Hepatocyte (in vitro differentiated cells): ENCODE measurements at places on chromosomes 3 and 15. TPM values are rescaled to one million over a fixed set of nuclear protein-coding genes. Genes with fewer than 3 reads are reported as not detected.
A peak's percentile ranks its signal among the peaks of the same experiment; 100 is the strongest.

GRCh38 chr15:88124199-88124598 lies 132.3 kb downstream of the NTRK3 start:
- H3K4me3 ChIP-seq: no peak overlapping the region
- no peak for DNase-seq
- no peaks in the 10 kb centered on the region for H3K27me3 ChIP-seq

- no peaks in the 10 kb centered on the region for H3K36me3 ChIP-seq
- H3K27ac ChIP-seq: no peak overlapping the region
- no peaks in the 10 kb centered on the region for H3K4me1 ChIP-seq
- no peak overlapping the region for H3K4me3 ChIP-seq
These were observed 908.1 kb downstream of the DIPK2A start for GRCh38 chr3:144879701-144880100.

- no peak overlapping the region for H3K4me3 ChIP-seq
- no peak for DNase-seq
- H3K36me3 ChIP-seq: no peaks in the 10 kb centered on the region
- no peaks in the 10 kb centered on the region for H3K4me1 ChIP-seq
These were observed 73.2 kb downstream of the CORO2B start for GRCh38 chr15:68651916-68652525.

DNA sequence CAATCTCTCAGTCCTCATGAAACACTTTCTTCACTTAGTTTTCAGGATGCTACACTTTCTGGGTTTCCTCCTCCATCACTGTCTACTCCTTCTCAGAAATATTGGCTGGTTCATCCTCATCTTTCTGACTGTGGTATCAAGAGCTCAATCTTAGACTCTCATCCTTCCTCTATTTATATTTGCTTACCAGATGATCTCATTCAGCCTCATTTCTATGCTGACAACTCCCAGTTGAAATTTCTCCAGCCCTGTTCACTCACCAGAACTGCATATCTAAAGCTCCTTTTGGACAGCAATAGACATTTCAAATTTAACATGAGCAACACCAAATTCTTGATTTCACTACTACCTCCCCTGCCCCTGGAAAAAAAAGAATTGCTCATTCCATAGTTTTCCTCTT lies 48.0 kb upstream of the FBN1 start:
- H3K27ac ChIP-seq: no peak overlapping the region
- H3K36me3 ChIP-seq: no peaks in the 10 kb centered on the region
- no peak overlapping the region for H3K4me3 ChIP-seq
- H3K4me1 ChIP-seq: no peaks in the 10 kb centered on the region

DNA sequence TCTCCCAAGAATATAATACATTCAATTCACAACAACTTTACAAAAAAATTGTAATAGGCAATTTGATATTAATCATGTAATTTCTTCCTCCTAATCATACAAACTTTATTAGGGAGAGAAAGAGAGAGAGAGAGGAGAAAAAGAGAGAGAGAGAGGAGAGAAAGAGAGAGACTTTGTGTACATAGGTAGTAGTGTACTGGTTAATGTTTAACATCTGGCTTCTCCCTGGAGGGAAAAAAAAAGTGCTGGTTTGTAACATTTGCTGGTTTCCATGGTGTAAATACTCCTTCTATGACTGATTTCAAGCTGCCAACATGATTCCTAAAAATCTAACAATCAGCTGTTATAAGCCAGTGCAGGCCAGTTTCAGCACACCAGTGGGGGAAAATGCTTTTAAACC lies 98.0 kb upstream of the ARHGEF26 start:
- no peak overlapping the region for H3K27ac ChIP-seq
- no peaks in the 10 kb centered on the region for H3K36me3 ChIP-seq
- peaks cover 7% of the 10 kb centered on the region for H3K4me1 ChIP-seq
- no peaks in the 10 kb centered on the region for H3K27me3 ChIP-seq
- no peak overlapping the region for H3K4me3 ChIP-seq

- no peaks in the 10 kb centered on the region for H3K4me1 ChIP-seq
- no peaks in the 10 kb centered on the region for H3K36me3 ChIP-seq
- H3K27ac ChIP-seq: no peak overlapping the region
- DNase-seq: no peak
- no peak overlapping the region for H3K4me3 ChIP-seq
- H3K27me3 ChIP-seq: no peaks in the 10 kb centered on the region
These were observed 55.4 kb downstream of the LIPC start for GRCh38 chr15:58487041-58487723.

- no peak overlapping the region for H3K4me3 ChIP-seq
- H3K36me3 ChIP-seq: no peaks in the 10 kb centered on the region
- DNase-seq: no peak
These were observed 133.8 kb upstream of the MCTP2 start for GRCh38 chr15:94097552-94097951.

DNA sequence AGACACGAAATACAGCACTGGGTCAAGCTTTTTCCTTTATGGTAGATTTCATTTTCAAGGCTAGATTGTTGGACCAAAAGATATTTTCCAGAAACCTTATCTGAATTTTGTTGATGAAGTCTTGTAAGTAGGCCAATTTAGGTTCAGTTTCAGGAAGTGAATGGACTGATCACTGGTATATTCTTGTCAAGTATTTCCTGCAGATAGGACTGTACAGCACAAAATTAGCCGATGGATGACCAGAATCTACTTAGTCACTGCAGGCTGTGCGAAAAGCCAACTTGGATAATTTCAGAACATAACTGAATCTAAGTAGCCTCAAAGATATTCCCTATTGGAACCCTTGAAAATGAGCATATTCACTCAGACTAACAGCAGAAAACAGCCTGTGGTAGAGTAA lies 206.5 kb downstream of the NR1D2 start:
- H3K27ac ChIP-seq: peak overlapping the region; percentile 52
- H3K36me3 ChIP-seq: no peaks in the 10 kb centered on the region
- H3K27me3 ChIP-seq: no peaks in the 10 kb centered on the region
- no peak for DNase-seq

DNA sequence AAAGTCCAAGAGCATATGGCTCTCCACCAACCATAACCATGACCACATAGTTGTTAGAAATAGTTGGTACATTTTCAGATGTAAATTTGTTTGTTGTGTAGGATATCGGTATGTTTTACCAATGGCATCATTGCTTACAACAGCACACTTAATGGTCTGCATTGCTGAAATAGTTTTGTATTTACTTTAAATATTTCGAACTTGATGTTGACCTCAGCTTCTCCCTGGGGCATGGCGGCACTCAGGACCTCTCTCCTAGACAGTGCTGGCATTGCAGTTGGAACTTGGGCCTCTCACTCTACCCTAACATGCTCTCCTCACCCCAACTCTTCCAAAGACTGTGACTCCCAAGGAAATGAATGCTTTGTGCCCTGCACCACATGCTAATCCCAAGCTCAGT lies 5.0 kb downstream of the SLC22A13 start:
- H3K4me3 ChIP-seq: no peak overlapping the region
- H3K27ac ChIP-seq: no peak overlapping the region
- no peaks in the 10 kb centered on the region for H3K27me3 ChIP-seq
- no peaks in the 10 kb centered on the region for H3K36me3 ChIP-seq
- DNase-seq: no peak

- H3K27ac ChIP-seq: no peak overlapping the region
- no peaks in the 10 kb centered on the region for H3K36me3 ChIP-seq
- DNase-seq: no peak
- H3K4me1 ChIP-seq: peaks cover 20% of the 10 kb centered on the region
- H3K27me3 ChIP-seq: no peaks in the 10 kb centered on the region
- H3K4me3 ChIP-seq: no peak overlapping the region
These were observed 93.2 kb upstream of the MEF2A start for GRCh38 chr15:99472416-99473145.

DNA sequence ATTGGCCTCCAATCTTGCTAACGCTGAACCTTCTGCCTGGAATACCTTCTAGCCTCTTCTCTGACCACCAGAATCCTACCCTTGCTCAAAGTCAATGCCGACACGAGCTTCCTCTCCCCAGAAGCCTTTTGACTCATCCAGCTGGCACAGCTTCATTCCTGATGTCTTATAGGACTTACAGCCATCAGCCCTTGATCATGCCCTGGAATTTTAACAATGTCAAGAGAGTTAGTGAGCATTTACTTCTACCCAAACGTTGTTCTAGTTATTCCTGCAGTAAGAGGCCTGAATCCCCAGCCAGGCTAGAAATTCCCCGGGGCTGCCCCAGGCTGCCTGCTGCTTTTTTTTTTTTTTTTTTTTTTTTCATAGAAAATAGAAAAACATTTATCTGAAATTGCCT lies 3.9 kb downstream of the CYP1A2 start:
- H3K36me3 ChIP-seq: no peaks in the 10 kb centered on the region
- no peaks in the 10 kb centered on the region for H3K27me3 ChIP-seq
- no peak for DNase-seq
- H3K4me3 ChIP-seq: no peak overlapping the region
- H3K4me1 ChIP-seq: no peaks in the 10 kb centered on the region

- DNase-seq: peak; percentile 38
- H3K27me3 ChIP-seq: no peaks in the 10 kb centered on the region
- H3K27ac ChIP-seq: peak overlapping the region; percentile 92
These were observed 2.0 kb downstream of the FSTL1 start for GRCh38 chr3:120448756-120449155.

- no peak overlapping the region for H3K4me3 ChIP-seq
- H3K27me3 ChIP-seq: no peaks in the 10 kb centered on the region
- H3K36me3 ChIP-seq: no peaks in the 10 kb centered on the region
- no peaks in the 10 kb centered on the region for H3K4me1 ChIP-seq
- H3K27ac ChIP-seq: no peak overlapping the region
These were observed 22.8 kb downstream of the EMC7 start for GRCh38 chr15:34078900-34079299.

- no peaks in the 10 kb centered on the region for H3K36me3 ChIP-seq
- H3K27ac ChIP-seq: no peak overlapping the region
- no peaks in the 10 kb centered on the region for H3K4me1 ChIP-seq
- no peak overlapping the region for H3K4me3 ChIP-seq
- no peaks in the 10 kb centered on the region for H3K27me3 ChIP-seq
These were observed 15.7 kb downstream of the GAP43 start for GRCh38 chr3:115638991-115639390.

DNA sequence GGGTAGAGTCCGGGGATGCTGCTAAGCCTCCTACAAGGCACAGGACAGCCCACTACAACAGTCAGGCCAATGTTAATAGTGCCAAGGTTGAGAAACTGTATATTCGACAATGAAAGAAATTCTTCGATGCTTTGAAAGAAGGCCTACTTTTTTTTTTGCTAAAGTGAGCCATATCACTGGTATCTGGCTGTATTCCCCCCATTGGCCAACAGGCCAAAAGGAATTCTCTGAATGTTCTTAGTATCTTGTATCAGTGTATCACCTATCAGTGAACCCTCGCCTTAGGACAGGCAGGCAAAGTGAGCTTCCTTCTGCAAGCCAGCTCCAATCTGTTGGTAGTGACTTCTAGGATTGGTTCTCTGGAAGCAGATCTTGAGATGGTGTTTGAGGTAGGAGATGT lies 74.2 kb downstream of the SNTN start:
- DNase-seq: no peak
- H3K27me3 ChIP-seq: no peaks in the 10 kb centered on the region
- H3K4me1 ChIP-seq: peaks cover 6% of the 10 kb centered on the region
- no peak overlapping the region for H3K27ac ChIP-seq
- H3K4me3 ChIP-seq: no peak overlapping the region
- no peaks in the 10 kb centered on the region for H3K36me3 ChIP-seq

GRCh38 chr3:31132132-31132769 lies 237.8 kb upstream of the GADL1 start:
- no peak overlapping the region for H3K27ac ChIP-seq
- no peak overlapping the region for H3K4me3 ChIP-seq
- no peaks in the 10 kb centered on the region for H3K27me3 ChIP-seq
- no peaks in the 10 kb centered on the region for H3K4me1 ChIP-seq

GRCh38 chr3:42668793-42669217 lies 15.3 kb downstream of the ZBTB47 start:
- H3K4me3 ChIP-seq: no peak overlapping the region
- no peaks in the 10 kb centered on the region for H3K36me3 ChIP-seq
- no peaks in the 10 kb centered on the region for H3K4me1 ChIP-seq
- H3K27ac ChIP-seq: no peak overlapping the region
- no peak for DNase-seq

GRCh38 chr15:31200735-31201151 lies 99.2 kb upstream of the TRPM1 start:
- DNase-seq: peak; percentile 86
- H3K27me3 ChIP-seq: no peaks in the 10 kb centered on the region
- no peak overlapping the region for H3K27ac ChIP-seq
- no peaks in the 10 kb centered on the region for H3K36me3 ChIP-seq
- no peaks in the 10 kb centered on the region for H3K4me1 ChIP-seq

- no peak for DNase-seq
- no peak overlapping the region for H3K4me3 ChIP-seq
- no peaks in the 10 kb centered on the region for H3K36me3 ChIP-seq
- H3K27me3 ChIP-seq: no peaks in the 10 kb centered on the region
- no peak overlapping the region for H3K27ac ChIP-seq
- H3K4me1 ChIP-seq: no peaks in the 10 kb centered on the region
These were observed 52.6 kb upstream of the ABHD10 start for GRCh38 chr3:111926266-111926676.

DNA sequence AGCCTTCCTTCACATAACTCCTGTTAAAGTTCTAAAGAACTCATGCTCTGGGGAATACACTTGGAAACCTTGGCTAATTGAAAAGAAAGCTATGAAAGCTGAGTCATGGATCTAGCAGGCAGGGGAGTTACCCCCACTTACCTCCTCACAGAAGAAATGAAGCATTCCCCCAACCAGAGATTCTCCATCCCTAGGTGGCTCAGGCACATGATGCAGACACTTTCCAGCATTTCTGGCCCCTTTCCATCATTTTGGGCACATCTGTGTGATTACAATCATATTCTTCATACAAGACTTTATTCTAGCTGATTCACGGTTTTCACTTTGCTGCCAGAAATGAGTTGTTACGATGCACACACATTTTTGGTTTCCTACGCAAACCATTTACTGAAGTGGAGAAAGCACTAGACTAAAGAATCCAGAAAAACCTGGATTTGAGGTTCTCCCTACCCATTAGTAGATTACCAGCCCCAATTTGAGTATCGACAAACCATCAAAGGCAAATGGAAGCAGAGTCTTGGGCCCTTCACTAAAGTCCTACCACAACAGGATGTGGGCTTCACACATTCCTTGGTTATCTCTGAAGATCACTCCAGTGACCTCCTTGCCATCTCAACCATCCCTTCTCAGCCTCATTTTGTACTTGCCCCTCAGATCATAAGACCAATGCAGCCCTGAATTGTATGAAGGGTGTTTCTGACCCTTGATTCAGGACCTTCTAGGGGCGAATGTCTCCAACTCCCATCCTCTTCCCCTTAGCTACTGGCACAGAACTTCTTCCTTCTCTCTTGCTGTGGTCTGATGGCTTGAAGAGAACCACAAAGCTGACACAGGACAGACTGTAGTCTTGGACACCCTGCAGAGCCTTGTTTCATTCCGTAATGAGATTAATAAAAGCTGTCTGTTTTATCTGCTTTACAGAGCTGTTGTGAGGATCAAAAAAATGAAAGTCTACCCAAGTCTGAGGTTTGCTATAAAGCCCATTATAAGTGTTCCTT lies 42.5 kb upstream of the SNRK start:
- no peak overlapping the region for H3K27ac ChIP-seq
- no peak for DNase-seq
- H3K4me3 ChIP-seq: no peak overlapping the region
- no peaks in the 10 kb centered on the region for H3K27me3 ChIP-seq
- H3K4me1 ChIP-seq: no peaks in the 10 kb centered on the region
- no peaks in the 10 kb centered on the region for H3K36me3 ChIP-seq

TMEM266 gene
- 0.39 and 0.77 TPM in 2 replicates for polyA plus RNA-seq

ALDH1A2 gene
- polyA plus RNA-seq: 3.0 and 7.2 TPM in 2 replicates

LRTM1 gene
- 0.23 TPM in 1 of 2 replicates, not detected in the other for polyA plus RNA-seq

PRSS50 gene
- 1.4 and 1.6 TPM in 2 replicates for polyA plus RNA-seq

ATG7 gene
- 18.4 and 29.0 TPM in 2 replicates for polyA plus RNA-seq

PPARG gene
- 25.1 and 25.3 TPM in 2 replicates for polyA plus RNA-seq

PARP3 gene
- polyA plus RNA-seq: 10.3 and 11.6 TPM in 2 replicates

ALDH1L1 gene
- 15.5 and 22.6 TPM in 2 replicates for polyA plus RNA-seq

NBEAL2 gene
- 42.2 and 58.5 TPM in 2 replicates for polyA plus RNA-seq
